ENCODE measurements at places on chromosomes 5 and 9. TPM values are rescaled to one million over a fixed set of nuclear protein-coding genes. Genes with fewer than 3 reads are reported as not detected.
A peak's percentile ranks its signal among the peaks of the same experiment; 100 is the strongest.

The CCDC171 gene
- 5.8 TPM for total RNA-seq

DNA sequence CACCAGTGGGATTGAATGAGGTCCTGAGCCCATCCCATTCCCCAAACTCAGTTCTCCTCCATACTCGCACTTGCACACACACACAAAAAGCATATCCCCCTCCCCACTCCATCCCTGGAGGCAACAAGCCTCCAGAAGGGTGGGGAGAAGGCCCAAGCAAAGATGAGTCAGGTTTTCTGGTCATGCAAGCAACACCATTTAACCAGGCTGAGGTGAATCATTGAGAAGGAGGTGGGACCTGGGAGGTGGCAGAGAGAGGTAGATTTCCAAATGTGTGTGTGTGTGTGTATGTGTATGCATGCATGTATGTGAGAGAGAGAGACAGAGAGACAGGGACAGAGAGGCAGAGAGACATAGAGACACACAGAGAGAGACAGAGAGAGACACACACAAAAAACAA, 185.2 kb upstream of the TRIM32 start:
- peak; percentile 17 for DNase-seq

DNA sequence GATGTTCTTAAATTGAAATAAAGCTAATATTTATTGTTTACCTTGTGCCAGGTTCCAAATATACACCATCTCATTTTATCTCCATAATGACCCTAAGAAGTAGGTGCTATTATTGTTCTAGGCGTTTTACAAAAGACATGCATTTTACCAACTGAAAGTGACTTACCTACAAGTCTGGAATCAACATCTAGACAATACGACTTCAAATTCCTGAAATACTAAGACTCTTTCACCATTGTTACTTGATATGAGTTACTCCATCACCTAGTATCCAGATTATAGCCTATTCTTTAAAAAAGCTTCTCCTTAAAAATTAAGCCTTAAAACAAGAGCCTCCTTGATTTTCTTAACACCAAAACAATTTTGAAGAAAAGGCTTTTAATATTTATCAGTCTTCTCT, 13.3 kb downstream of the HACD4 start:
- DNase-seq: no peak

The SPINK6 gene
- not detected for total RNA-seq

DNA sequence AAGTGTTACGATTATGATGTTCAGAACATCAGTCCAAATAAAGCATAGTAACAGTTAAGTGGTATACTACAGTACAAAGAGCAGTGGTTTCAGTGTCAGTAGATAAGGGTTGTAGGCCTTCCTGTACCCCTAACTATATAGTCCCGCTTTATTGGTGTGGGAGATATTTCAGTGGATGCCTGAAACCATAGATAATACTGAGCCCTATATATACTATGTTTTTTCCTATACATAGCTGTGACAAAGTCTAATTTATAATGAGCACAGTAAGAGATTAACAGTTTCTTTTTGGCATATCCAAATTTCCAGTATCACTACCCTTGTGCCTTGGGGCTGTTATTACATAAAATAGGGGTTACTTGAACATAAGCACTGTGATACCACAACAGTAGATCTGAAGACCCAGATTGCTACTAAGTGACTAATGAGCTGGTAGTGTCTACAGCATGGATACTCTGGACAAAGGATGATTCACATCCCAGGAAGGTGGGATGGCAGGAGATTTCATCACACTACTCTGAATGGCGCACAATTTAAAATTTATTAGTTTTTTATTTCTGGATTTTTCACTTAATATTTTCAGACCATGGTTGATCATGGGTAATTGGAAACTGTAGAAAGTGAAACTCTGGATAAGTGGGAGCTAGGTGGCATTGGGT, 119.3 kb downstream of the RPS23 start:
- no peak for DNase-seq

The PURA gene
- total RNA-seq: 30.1 TPM

GRCh38 chr5:111742177-111742994, 14.6 kb downstream of the NREP start:
- DNase-seq: no peak

The NPR3 gene
- total RNA-seq: 92.3 TPM

DNA sequence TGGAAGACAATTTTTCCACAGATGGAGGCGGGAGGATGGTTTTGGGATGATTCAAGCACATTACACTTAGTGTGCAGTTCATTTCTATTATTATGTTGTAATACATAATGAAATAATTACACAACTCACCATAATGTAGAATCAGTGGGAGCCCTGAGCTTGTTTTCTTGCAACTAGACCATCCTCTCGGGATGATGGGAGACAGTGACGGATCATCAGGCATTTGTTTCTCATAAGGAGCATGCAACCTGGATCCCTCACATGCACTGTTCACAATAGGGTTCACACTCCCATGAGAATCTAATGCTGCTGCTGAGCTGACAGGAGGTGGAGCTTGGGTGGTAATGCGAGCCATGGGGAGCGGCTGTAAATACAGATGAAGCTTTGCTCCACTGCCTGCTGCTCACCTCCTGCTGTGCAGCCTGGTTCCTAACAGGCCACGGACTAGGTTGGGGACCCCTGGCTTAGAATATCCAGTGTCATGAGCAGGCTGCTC, 1.6 kb downstream of the STKLD1 start:
- DNase-seq: peak; percentile 47

- no peak for DNase-seq
These were observed 78.8 kb downstream of the PDE6A start for GRCh38 chr5:149865746-149866145.

DNA sequence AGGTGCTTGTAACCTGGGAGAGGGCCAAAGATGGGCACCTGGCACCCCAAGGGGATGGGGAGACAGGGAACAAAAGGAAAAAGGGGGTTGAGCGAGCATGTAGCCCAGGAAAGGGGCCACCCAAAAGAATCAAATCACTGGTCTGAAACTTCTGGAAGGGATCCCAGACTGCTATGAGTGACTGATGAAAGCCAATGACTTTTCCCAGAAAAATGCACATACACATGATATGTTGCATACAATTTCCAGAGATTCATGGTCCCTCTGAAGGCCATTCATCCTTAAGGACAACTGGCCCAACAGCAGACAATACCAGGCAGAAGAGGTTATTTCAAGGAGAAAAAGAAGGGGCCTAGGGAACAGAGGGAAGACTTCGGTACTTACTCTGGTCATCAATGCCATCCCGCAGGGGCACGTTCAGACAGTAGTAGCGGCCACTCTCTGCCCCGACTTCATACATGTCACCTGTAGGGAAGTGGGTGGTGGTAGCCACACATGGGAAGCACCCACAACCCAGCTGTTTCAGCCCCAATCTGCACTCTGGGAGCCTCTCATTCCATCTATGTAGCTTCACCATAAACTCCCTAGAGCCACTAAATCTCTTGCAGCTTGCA, 8.4 kb downstream of the HDAC3 start:
- no peak for DNase-seq
